ENCODE measurements at places on chromosomes 1 and 21. TPM values are rescaled to one million over a fixed set of nuclear protein-coding genes. Genes with fewer than 3 reads are reported as not detected.

Gene LCE1D
- polyA plus RNA-seq = not detected

Gene SPATC1L
- 9.0 TPM for polyA plus RNA-seq

Gene ZBTB8A
- polyA plus RNA-seq = 21.9 TPM

Gene SMAP2
- 27.1 TPM for polyA plus RNA-seq

Gene TPTE
- polyA plus RNA-seq = not detected

Gene SEC22B
- 45.3 TPM for polyA plus RNA-seq

Gene EDN2
- 2.1 TPM for polyA plus RNA-seq

Gene LRRC38
- not detected for polyA plus RNA-seq

Gene RIMS3
- 1.9 TPM for polyA plus RNA-seq

Gene DYNLT5
- polyA plus RNA-seq = 3.2 TPM

Gene NDC1
- 38.9 TPM for polyA plus RNA-seq

Gene AMY1C
- not detected for polyA plus RNA-seq

Gene CD5L
- not detected for polyA plus RNA-seq

Gene TCHHL1
- polyA plus RNA-seq = not detected

Gene ALX3
- not detected for polyA plus RNA-seq

All from left kidney (tissue), 8 donors.